ENCODE measurements at places on chromosomes 7 and 10.

DNA sequence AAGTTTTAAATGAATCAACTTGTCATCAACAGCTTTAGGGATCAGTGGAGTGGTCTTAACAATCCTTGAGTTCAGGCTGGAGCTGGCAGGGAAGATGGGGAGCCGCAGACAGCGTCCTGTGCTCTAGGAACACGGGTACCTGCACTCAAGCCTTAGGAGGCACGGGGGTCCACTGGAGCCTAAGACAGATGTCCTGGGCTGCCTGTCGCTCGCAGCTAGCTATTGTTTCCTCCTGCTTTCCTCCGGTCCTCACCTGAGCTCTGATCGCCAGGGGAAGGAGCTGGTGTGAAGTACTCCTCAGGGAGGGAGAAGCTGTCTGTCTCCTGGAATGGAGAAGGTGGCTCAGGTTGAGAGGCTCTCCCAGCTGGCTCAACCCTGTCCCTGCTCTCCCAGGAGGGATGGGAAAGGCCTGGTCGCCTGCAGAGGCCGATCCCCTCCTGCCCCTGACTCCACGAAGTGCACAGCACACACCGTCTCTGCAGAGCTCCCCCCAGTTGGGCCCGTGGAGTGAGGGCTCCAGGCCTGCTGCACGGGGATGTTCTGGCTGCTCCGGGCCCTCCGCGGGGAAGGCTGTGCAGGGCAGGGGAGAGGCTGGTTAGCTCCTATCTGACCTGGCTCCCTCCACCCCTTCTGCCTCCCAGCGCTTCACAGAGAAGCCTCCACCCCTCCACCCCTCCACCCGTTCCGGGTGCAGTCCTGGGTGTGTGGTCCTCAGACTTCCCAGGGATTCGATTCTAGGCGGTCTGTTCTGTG lies 14.5 kb upstream of the PYROXD2 start:
- no peak for DNase-seq

- no peak for DNase-seq
These were observed at the start of gene IFIT1 for GRCh38 chr10:89391907-89392756. IFIT1 (plus strand) TSS chr10:89392623; CDS start chr10:89392713, 90 bp downstream.

GRCh38 chr7:35253710-35254495 lies at the start of gene TBX20:
TBX20 (minus strand) TSS chr7:35254100; CDS start chr7:35253620, 480 bp downstream.
- no peak for DNase-seq

DNA sequence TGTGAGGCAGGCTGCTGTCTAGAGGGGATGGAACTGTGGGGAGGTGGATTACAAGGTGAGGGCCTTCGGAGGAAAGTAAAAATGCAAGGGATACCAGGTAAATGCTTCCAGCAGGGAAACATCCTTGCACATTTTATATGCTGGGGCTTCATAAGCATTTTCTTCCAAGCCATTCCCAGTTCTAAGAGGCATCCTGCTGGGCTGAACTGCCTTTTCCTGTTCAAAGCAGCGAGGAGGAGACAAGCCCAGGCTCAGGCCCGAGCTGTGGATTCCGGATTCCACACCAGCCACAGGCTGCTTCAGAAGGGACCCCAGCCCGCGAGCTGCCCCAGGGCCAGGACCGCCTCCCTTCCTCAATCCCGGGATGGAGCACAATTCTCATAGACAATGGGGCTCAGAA lies 249.7 kb downstream of the TNS3 start:
- DNase-seq = no peak

DNA sequence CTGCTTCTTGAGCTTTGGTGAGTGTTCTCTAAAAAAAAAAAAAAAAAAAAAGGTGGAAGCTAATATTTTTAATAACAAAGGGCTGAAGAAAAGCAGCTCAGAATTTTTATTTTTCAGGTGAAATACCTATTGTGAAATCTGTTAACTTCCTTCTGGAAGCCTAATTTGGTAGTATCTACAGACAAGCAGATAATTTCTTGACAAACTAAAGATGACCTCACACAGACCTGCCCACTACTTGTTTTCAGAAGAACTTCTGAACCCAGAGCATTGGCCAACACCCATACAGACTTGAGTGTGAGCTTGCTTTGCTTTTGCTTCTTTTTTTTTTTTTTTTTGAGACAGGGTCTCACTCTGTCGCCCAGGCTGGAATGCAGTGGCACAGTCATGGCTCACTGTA lies 31.2 kb downstream of the LRRC4 start:
- no peak for DNase-seq

- DNase-seq = no peak
These were observed 64.3 kb downstream of the ZRANB1 start for GRCh38 chr10:125006188-125006680.

- no peak for DNase-seq
These were observed 47.7 kb upstream of the ATRNL1 start for GRCh38 chr10:115045499-115045898.

DNA sequence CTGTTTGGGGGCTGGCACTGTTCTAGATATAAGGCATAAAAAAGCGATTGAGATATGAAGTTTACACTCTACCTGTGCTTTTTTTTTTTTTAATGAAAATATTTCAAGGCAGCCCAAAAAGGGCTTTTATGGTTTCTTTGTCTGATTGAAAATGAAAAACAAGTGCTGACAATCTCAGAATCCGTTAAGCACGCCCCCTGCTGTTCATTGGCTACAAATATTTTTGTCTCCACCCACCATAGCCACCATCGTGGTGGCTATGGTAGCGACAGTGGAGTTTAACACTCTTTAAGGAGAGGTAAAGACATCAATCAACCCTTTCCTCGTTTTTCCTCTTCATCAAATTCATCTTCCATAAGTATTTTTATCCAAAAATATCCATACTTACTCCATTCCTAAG lies 94.2 kb downstream of the CD36 start:
- DNase-seq = no peak

DNA sequence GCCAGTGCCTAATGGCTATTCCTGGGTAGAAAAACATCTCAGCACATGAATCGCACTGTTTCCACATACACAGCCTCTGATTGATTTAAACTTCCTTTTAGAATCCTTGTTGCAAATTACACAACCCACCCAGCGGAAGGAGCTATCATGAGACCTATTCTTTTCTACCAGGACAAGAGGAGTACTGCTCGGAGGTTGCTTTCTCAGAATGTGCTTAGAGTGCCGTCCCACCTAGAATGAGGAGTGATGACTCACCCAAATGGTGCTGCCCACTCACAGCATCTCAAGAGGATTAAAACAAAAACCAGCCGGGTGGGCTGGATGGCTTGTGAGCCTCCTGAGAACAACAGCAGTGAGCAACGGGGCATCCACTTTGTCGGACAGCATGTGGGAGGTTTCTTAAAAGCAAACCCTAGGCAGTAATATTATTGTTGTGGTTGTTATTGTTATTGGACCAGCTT lies 128.9 kb downstream of the DGKI start:
- DNase-seq = no peak

GRCh38 chr7:674454-675410 lies 51.8 kb upstream of the DNAAF5 start:
- no peak for DNase-seq

GRCh38 chr10:119762805-119763798 lies 37.3 kb downstream of the INPP5F start:
- DNase-seq = no peak

DNA sequence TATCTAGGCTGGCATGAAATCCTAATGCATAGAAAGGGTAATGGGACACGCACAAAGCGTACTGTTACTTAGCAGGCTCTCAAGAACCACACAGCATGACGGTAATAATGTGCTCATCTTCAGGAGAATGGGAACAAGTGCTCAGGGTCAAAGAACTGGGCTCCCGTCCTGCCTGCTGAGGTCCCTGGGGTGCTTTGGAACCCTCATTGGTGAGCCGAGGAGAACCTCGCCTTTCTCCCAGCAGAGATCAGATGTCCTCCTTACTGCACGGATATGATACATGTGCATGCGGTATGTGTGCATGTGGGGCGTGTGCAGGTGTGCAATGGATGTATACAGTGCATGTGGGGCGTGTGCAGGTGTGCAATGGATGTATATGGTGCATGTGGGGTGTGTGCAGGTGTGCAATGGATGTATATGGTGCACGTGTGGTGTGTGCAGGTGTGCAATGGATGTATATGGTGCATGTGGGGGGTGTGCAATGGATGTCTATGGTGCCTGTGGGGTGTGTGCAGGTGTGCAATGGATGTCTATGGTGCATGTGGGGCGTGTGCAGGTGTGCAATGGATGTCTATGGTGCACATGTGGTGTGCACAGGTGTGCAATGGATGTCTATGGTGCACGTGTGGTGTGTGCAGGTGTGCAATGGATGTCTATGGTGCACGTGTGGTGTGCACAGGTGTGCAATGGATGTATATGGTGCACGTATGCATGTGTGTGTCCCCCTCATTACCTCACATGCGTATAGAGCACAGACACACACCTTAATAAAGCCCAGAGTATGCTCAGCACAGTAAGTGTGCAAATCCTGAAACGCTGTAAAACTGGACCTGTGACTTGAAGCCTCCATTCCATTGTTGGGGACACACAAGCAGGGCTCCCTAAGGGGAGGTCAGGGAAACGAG lies 336.3 kb downstream of the PTPRN2 start:
- no peak for DNase-seq

DNA sequence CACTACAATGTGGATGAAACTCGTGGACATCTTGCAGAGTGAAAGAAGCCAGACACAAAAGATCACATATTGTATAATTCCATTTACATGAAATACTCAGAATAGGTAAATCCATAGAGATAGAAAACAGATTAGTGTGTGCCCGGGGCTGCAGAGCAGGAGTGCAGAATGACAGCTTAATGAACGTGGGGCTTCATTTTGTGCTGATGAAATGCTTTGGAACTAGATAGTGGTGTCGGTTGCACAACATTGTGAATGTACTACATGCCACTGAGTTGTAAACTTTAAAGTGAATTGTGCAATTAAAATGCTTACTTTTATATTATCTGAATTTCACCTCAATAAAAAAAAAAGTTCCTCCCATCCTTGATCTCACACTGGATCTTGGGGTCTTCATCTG lies 31.8 kb upstream of the CARD11 start:
- no peak for DNase-seq

All from stimulated activated CD8-positive, alpha-beta memory T cell treated with anti-CD3 and anti-CD28 coated beads, Interleukin-7, amount 100 ng/mL, for 48 hours (primary cell).